ENCODE measurements at places on chromosomes 5 and 9. TPM values are rescaled to one million over a fixed set of nuclear protein-coding genes. Genes with fewer than 3 reads are reported as not detected.
A peak's percentile ranks its signal among the peaks of the same experiment; 100 is the strongest.

- peak; percentile 96 for DNase-seq
Observed at GRCh38 chr9:134641173-134641989, at the start of gene COL5A1. Gene COL5A1 (plus strand): TSS chr9:134641803. CDS start chr9:134642188, 385 bp downstream.

DNA sequence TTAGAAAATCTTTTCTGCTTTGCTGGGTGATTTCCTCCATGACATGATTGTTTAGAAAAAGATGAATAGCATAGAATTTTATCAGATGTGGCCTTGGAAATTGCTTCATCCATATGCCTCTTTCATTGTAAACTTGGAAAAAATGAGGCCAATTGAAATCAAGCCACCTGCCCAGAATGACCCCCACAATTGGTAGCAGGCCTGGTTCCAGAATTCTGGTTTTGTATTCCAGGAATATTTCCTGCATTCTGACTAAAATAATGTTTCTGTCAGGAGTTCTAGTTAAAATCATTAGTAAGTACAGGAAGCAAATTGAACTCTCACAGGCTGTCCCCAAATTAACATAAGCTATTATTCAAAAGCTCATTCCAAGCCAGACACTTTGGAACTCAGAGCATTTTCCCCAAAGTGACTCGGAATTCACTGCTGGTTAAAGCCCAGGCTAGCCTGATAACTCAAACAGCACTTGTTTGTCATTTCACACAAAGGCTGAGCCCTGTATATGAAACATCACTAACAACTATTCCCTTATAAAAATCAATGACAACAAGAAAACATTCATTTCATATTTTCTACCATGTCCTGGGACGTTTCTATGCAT lies 75.1 kb upstream of the ADCY2 start:
- DNase-seq: no peak

DNA sequence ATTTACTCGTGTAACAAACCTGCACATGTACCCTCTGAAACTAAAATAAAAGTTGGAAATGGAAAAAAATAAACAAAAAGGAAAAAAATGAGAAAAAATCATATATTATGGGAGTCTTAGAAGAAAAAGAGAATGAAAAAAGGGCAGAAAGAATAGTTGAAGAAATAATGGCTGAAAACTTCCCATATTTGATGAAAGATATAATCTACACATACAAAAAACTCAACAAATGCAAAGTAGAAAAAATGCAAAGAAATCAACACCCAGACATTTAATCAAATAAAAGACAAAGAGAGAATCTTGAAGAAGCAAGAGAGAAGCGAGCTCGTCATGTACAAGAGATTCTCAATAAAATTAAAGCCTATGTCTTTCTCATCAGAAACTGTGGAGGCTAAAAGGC lies 73.8 kb downstream of the SLC25A46 start:
- no peak for DNase-seq

GRCh38 chr9:70567511-70567910 lies 153.1 kb upstream of the KLF9 start:
- peak; percentile 93 for DNase-seq

- no peak for DNase-seq
Observed at GRCh38 chr9:37342895-37343294, 79.6 kb upstream of the GRHPR start.

DNA sequence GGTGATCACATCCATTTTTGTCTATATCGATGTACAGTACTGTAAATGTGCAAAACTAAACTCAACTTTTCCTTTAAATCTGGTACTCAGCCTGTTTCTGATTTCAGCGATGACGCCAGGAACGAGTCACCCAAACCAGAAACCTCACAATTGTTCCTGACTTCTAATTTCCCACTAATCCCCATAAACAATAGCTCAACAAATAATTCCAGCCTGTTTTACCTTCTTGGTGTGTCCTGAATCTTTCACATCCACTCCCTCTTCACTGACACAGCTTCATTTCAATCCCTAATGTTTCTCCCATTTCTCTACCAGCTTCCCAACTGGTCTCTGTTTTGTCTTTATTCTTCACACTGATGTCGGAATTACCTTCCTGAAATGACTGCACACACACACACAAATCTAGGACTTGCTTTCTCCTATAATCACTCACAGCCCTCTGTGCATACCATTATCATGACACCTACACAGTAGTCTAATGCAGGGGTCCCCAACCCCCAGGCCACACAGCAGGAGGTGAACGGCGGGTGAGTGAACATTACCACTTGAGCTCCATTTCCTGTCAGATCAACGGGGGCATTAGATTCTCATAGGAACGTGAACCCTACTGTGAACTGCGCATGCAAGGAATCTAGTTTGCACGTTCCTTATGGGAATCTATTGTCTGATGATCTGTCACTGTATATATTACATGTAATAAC lies 97.8 kb upstream of the SLC30A5 start:
- DNase-seq: no peak

- peak; percentile 20 for DNase-seq
Observed at GRCh38 chr9:132672413-132672690, 2.1 kb downstream of the GTF3C4 start.

DNA sequence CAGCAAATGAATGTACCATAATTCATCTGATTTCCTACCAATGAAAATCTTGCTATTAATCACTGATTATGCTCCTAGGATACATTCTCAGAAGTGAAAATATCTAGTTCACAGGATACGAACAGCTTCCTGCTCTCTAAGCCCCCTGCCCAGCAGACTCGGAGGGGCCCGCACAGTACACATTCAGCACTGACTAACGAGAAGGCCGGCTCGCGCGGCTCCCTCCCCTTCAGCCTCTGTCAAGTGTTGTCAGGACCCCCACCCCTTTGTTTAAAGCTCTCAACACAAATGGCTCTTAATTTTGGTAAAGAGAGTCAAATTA lies 82.0 kb downstream of the PRRT1B start:
- no peak for DNase-seq

DNA sequence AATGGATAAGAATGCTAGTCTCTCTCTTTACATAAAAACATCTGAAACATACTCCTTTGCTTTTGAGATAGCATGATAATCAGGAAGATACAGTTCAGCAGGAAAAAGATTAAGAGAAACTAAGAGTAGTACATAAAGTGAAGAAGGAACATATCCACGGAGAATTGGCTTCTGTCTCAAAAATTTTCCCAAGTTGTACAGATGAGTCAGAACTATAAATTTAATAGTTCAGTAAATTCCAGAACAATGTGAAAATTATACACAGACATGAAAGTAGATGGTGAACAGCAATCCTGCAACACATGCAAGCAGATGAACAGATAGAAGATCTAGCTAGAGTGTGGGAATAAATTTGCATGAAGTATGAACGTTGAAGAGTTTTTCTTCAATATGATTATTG lies 691.4 kb upstream of the RIOK2 start:
- DNase-seq: peak; percentile 43

DNA sequence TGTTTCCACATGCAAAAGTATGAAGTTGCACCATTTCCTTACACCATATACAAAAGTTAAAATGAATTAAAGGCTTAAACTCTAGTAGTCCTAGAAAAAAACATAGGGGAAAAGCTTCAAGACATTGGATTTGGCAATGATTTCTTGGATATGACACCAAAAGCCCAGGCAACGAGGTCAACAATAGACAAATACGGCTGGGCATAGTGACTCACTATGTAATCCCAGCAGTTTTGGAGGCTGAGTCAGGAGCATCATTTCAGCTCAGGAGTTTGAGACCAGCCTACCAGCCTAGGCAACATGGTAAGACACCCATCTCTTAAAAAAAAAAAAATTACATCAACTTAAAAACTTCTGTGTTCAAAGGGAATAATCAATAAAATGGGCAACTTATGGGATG lies 30.9 kb upstream of the SREK1 start:
- peak; percentile 23 for DNase-seq

GRCh38 chr5:43190755-43191603 lies 1.0 kb upstream of the NIM1K start:
- DNase-seq: peak; percentile 32

DNA sequence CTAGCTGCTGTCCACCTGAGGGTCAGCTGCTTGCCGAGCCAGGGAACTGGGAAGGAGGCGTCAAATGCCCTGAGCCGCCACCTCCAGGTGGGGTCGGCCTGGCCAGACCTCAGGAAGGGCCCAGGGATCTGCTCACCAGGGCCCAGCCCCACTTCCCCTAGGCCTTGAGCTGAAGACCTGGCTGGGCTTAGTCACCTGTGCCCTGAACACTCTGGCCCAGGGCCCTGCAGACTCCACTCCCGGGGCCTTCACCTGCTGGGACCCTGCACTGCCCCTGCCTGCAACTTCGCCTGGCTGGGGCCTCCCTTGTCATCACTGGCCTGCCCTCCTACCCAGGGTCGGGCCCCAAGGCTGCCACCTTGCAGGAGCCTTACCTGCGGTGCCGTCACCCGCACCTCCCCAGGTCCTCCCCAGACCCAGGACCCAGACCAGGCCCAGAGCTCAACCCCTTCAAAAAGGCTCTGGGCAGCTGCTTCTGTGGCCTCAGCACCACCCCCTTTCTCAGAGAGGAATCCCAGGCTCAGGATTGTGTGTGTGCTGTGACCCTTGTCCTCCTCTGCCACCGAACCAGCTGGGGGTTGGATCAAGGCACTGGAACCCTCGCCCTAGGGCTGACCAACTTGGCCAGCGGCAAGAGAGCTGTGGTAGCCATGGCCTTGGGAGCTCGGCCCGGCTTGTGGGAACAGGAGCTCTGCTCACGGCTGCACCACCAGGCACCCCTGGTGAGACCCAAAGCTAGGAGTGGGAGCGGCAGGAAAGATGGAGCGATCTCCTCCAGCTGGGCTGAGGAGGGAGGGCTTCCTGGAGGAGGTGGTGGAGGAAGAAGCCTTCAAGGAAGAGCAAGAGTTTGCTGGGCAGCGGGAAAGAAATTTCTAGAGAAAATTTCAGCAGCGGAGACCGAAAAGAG lies 1.2 kb upstream of the NELFB start:
- no peak for DNase-seq

DNA sequence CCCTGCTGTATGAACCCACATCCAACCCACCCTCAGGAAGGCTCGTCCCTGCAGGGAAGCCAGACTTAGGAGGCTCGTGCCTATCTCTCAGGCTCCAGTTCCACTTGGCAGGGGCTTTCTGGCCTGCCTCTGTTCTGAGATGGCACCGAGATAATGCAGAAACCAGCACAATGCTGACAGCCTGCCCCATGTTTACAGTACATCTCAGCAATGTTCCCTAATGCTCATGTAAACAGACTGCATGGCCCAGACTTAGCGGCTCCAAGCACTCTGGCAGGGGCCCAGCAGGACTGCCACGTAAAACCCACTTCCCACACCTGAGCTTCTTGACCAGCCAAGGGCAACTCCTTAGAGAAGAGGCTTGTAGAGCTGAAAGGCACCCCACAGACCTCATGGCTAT lies 499.5 kb upstream of the BRINP1 start:
- DNase-seq: no peak

DNA sequence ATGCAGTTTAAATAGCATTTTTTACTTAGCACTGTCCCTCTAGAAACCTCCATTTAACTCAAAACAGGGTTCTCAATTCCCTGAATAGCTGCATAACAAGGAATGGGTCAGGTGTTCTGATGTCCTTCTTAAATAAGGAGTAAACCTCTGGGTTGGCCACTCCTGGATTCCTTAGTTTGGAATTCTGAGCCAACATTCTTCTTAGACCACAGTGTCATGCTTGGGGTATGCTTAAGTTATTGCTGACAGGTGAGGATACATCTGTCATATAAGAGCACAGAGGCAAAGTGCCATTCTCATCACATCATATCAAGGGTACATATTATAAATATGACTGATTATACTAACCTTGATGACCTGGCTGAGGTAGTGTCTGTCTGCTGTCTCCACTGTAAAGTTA lies 179.9 kb upstream of the SEMA6A start:
- DNase-seq: no peak

GRCh38 chr9:24071716-24072115 lies 245.7 kb upstream of the ELAVL2 start:
- no peak for DNase-seq

DNA sequence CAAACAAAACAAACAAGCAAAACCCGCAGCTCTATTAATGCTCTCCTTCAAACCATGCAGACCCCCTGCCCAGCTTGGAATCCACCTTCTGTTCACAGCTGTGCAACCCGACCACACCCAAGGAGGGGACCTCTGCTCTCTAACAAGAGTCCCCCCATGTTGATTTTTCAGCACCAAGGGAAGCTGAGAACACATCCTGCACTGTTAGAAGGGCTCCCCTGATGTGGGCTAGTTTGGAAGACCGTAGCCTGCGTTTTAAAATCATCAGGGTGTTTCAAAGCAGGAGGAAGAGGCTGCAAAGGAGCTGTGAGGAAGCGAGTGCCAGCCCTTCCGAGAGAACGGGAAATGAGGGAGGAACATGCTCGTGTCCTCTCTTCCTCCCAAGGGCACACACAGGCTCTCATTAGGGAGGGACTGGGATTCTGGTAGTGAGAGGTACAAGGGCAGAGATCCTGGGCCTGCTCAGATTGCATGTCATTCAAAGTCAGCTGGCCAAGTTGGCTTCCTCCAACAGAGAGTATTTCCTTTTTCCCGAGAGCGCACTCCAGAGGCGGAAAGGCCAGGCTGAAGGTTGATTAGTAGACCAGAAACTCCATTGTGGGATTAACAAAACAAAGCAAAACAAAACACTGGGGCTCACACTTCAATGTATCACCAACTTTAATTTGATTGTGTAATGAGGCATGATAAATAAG lies 185.9 kb downstream of the SEMA6A start:
- no peak for DNase-seq

DNA sequence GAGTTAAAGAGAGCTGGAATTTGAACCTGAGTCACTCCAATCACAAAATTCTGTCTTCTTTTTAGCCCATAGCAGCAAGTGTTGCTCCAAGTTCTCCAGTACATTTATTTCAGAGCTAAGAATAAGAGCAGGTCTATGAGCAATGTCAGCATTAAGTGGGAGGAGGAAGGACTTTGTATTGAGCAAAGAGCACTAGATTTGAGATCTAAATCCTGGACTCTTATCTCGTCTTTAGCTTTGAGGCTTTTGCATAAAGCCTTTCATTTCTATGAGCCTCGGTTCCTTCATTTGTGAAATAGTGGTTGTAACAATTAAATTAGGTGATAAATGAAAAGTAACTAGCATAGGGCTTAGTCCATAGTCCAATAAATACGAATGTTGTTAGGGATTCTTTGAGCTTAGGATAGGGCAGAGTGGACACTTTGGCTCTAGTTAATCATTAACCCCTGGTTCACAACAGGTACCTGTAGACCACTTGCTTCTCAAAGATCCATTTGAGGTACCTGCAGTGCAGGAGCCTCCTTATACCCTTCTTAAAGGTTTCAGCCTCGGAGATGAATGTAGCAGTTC lies 464.1 kb upstream of the KLF4 start:
- DNase-seq: no peak

- DNase-seq: no peak
Observed at GRCh38 chr5:106292654-106293053, 1378.1 kb downstream of the EFNA5 start.

Gene RNF183
- total RNA-seq: not detected

Gene PCDHGA3
- total RNA-seq: 3.2 TPM

Gene IL3
- total RNA-seq: not detected

Gene PLAC8L1
- not detected for total RNA-seq

Gene LIFR
- 40.2 TPM for total RNA-seq

Gene CFAP157
- under 0.01 TPM for total RNA-seq

Gene PCDHB12
- under 0.01 TPM for total RNA-seq

Gene TAF11L2
- not detected for total RNA-seq

Gene ZBTB26
- 4.3 TPM for total RNA-seq

Gene AKNA
- total RNA-seq: 14.8 TPM

Gene COL27A1
- 23.3 TPM for total RNA-seq

Gene DBH
- total RNA-seq: not detected

Gene CACNA1B
- 0.43 TPM for total RNA-seq

Data from fibroblast of villous mesenchyme (primary cell).